ENCODE measurements at places on chromosomes 11 and 22.

GRCh38 chr11:69804769-69805508 is 14.3 kb downstream of the FGF3 start:
- H3K4me3 ChIP-seq, result no peak overlapping the region
- no peak overlapping the region for H3K27ac ChIP-seq
- H3K4me1 ChIP-seq, result no peaks in the 10 kb centered on the region
- no peaks in the 10 kb centered on the region for H3K36me3 ChIP-seq

DNA sequence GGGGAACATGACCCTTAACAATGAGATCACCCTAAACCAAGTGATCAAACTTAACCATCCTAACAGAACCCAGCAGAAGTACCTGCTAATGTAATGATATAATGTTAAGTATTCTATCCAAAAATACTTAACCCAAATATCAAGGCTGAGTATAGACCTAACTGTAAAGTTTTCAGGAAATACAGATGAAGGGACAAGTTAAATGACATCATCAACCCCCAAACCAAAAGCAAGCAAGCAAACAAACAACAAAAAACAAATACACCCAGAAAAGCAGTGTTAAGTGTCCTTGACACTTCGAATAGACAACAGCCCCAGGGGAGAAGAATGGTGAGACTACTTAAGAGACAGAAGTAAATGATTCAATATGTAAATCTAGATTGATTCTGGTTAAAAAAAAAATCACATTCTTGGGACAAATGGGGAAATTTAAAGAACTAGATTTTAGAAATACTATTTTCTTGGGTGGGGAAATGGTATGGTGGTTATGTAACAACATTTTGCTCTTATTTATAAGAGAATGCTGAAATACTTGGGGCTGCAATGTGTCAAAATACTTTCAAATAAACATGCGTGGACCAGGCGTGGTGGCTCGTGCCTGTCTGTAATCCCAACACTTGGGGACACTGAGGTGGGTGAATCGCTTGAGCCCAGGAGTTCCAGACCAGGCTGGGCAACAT is 2.5 kb downstream of the CSTF3 start:
- H3K4me1 ChIP-seq, result peaks cover 10% of the 10 kb centered on the region
- H3K4me3 ChIP-seq, result no peak overlapping the region
- H3K36me3 ChIP-seq, result no peaks in the 10 kb centered on the region
- DNase-seq, result no peak
- no peaks in the 10 kb centered on the region for H3K27me3 ChIP-seq
- H3K27ac ChIP-seq, result no peak overlapping the region

- peaks cover 10% of the 10 kb centered on the region for H3K36me3 ChIP-seq
- no peak overlapping the region for H3K4me3 ChIP-seq
- peaks cover 21% of the 10 kb centered on the region for H3K4me1 ChIP-seq
- H3K27me3 ChIP-seq, result no peaks in the 10 kb centered on the region
- no peak for DNase-seq
- H3K27ac ChIP-seq, result no peak overlapping the region
Measured at GRCh38 chr22:38308791-38309498, 8.3 kb downstream of the CSNK1E start.

GRCh38 chr11:67157691-67158090 is 38.6 kb downstream of the KDM2A start:
- H3K27ac ChIP-seq, result no peak overlapping the region
- H3K4me1 ChIP-seq, result no peaks in the 10 kb centered on the region
- peaks cover 5% of the 10 kb centered on the region for H3K36me3 ChIP-seq
- DNase-seq, result no peak
- no peak overlapping the region for H3K4me3 ChIP-seq
- no peaks in the 10 kb centered on the region for H3K27me3 ChIP-seq

GRCh38 chr11:95255251-95256145 is 24.5 kb upstream of the SESN3 start:
- peak overlapping the region; percentile 44 for H3K27ac ChIP-seq
- peaks cover 31% of the 10 kb centered on the region for H3K4me1 ChIP-seq
- H3K36me3 ChIP-seq, result no peaks in the 10 kb centered on the region
- DNase-seq, result no peak

DNA sequence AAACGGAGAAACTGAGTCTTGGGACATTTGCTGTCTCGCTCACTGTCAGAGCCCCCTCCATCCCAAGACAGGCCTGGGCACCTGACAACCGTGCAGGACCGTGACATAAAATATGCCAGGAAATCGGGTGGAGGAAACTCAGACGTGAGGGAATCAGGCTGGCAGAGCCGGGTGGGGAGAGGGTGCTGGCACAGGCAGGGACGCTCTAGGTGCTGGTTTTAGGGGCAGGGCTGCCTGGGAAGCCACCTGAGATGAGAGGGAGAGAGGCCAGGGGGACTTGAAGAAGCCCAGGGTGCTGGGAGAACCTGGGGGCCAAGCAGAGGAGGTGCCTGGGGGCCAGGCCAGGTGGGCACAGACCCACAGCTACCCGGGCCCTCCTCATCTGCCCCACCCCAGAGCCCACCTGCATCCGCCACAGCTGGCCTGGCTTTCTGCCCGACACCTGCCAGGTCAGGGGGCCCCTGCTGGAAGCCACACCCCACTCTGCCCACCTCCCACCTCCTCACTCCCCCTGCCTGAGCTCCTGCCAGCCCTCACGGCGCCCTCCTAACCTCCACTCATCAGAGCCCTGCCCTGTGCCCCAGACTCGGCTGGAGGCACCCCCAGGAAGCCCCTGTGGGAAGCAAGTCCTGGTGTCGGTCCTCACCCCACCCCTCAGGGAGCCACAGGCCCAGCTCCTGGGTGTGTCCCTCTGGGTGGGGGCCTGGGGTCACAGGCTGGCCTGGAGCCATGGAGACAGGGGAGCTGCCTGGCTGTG is 27.3 kb upstream of the MUC5AC start:
- no peak for DNase-seq
- H3K4me3 ChIP-seq, result no peak overlapping the region
- no peaks in the 10 kb centered on the region for H3K36me3 ChIP-seq
- no peak overlapping the region for H3K27ac ChIP-seq
- H3K27me3 ChIP-seq, result no peaks in the 10 kb centered on the region

DNA sequence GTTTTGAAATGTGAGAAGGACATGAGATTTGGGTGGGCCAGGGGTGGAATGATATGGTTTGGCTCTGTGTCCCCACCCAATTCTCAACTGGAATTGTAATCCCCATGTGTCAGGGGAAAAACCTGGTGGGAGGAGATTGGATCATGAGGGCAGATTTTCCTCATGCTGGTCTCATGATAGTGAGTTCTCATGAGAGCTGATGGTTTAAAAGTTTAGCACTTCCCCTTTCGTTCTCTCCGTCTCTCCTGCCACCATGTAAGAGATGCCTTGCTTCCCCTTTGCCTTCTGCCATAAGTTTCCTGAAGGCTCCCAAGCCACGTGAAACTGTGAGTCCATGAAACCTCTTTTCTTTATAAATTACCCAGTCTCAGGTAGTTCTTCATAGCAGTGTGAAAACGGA is 113.5 kb downstream of the FCHSD2 start:
- peaks cover 4% of the 10 kb centered on the region for H3K4me1 ChIP-seq
- DNase-seq, result no peak
- no peak overlapping the region for H3K4me3 ChIP-seq
- H3K27ac ChIP-seq, result no peak overlapping the region
- no peaks in the 10 kb centered on the region for H3K36me3 ChIP-seq

DNA sequence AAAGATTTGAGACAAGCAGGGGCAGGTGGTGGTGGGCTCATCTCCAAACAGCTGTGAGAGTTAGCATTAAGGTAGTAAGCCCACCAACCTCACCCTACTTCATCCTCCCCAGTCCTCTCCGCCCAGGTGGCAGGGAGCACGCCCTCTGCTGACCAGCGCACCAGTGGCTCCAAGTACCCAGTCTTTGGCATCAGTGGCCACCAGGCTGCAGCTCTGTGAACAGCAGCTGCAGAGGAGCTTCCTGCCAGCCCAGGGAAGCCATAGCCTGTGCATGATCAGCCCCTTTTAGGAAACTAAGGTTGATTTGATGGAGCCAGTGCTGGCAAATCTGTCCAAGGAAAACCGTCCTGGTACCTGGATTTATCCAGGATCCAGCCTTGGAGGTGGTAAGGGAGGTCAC is 21.7 kb downstream of the CAVIN3 start:
- H3K27me3 ChIP-seq, result no peaks in the 10 kb centered on the region
- H3K36me3 ChIP-seq, result no peaks in the 10 kb centered on the region
- H3K4me1 ChIP-seq, result no peaks in the 10 kb centered on the region
- DNase-seq, result no peak

- no peaks in the 10 kb centered on the region for H3K27me3 ChIP-seq
- no peaks in the 10 kb centered on the region for H3K4me1 ChIP-seq
- H3K36me3 ChIP-seq, result no peaks in the 10 kb centered on the region
- peak; percentile 27 for DNase-seq
- no peak overlapping the region for H3K4me3 ChIP-seq
- H3K27ac ChIP-seq, result no peak overlapping the region
Measured at GRCh38 chr11:18650859-18651557, 16.9 kb upstream of the SPTY2D1 start.

DNA sequence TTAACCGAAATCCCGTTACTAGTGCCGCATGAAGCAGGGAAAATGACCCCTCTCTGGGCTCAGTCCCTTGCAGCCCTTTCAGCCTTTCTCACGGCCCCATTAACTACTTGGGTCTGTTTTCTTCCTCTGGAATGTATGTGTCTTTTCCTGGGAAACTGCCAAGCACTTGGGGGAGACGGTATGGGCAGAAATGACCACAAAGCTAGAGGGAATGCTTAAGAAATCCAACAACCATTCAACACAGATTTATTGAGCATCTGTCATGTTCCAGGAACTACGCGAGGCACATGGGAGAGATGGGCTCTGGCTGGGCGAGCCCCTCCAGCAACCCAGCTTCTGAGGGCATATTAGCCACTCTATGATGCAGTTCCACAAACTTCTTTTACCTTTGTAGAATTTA is 462.6 kb downstream of the BUD13 start:
- no peak for DNase-seq
- H3K36me3 ChIP-seq, result no peaks in the 10 kb centered on the region
- H3K27ac ChIP-seq, result no peak overlapping the region
- H3K27me3 ChIP-seq, result no peaks in the 10 kb centered on the region

DNA sequence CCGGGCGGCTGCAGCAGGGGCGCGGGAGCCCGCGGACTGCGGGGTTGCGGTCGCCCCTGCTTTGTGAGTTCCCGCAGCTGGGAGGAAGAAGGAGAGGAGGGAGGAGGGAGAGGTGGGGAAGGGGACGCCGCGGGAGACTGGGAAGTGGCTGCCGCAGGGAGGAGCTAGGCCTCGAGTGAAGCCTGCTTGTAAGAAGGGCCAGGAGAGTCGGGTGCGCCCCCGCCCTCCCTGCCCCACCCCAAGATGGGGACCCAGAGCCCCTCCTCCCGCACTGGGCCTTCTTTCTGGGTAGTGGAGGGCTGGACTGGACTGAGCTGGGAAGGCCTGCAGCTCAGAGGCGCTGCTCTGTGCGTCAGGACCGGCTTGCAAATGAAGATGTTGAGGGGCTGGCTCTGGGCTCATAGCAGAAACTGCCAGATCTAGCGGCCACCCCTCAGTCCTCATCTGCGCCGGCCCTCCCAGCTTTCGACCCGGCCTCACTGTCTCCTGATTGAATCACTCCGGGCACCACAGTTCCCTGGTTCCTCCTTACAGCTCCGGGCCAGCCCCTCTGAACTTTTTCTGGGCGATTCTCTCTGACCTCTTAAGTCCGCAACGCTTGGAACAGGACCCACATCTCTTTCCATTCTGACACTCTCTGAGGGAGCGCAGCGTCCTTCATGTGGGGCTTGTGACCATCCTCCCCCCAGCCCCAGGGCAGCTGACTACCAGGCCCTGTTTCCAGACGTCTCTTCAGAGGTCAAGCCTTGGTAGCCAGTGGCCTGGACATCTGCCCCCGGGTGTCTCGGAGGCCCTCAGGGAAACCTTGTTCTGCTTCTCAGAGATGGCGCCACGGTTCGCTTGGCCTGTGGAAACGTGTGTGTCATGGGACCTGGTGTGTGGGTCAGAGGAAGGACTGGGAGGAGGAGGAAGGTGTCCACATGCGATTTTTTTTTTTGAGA is 21.9 kb downstream of the SERPINH1 start:
- peaks cover 14% of the 10 kb centered on the region for H3K4me1 ChIP-seq
- H3K27ac ChIP-seq, result peak overlapping the region; percentile 18
- peak overlapping the region; percentile 63 for H3K4me3 ChIP-seq
- H3K36me3 ChIP-seq, result no peaks in the 10 kb centered on the region

DNA sequence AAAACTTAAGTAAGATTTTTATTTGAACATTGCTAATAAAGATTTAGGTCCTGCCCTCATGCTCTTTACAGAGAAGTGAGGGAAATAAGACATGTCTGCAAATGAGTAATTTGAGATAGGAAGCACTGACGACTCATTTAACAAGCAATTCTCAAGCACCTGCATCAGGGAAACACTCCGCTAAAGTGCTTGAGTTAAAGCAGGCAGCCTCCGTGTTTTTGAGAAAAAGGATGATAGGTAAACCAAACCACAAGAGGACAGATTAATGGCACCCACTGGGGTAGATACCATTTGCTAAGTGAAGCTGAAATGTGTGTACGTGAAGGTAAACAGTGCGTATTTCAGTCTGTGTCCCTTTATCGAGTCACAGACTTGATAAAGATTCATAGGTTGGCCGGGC is 184.6 kb upstream of the CARD18 start:
- DNase-seq, result no peak
- H3K4me3 ChIP-seq, result no peak overlapping the region
- no peak overlapping the region for H3K27ac ChIP-seq
- H3K27me3 ChIP-seq, result no peaks in the 10 kb centered on the region

DNA sequence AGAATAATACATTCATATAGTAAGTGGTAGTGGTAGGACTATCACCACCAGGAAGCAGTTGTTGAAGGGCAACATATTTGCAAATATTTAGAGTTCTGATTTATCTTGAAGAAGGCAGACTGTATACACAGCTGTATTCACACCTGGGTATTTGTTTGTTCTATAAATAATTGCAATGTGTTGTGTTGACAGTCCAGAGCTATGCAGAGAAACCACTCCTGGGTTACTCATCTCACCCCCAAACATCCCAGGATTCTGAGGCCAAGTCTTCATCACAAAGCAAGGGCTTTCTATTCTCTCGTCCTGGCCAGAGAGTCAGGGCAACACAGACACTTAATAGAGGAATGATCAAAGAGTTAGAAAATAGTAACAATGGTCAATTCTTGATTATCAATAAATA is 102.1 kb upstream of the FAT3 start:
- no peaks in the 10 kb centered on the region for H3K27me3 ChIP-seq
- no peak overlapping the region for H3K27ac ChIP-seq
- no peak for DNase-seq
- H3K36me3 ChIP-seq, result no peaks in the 10 kb centered on the region
- no peaks in the 10 kb centered on the region for H3K4me1 ChIP-seq

GRCh38 chr22:20867179-20868024 is 8.6 kb downstream of the SNAP29 start:
- no peaks in the 10 kb centered on the region for H3K27me3 ChIP-seq
- no peaks in the 10 kb centered on the region for H3K4me1 ChIP-seq
- H3K4me3 ChIP-seq, result no peak overlapping the region
- no peak for DNase-seq
- no peak overlapping the region for H3K27ac ChIP-seq

DNA sequence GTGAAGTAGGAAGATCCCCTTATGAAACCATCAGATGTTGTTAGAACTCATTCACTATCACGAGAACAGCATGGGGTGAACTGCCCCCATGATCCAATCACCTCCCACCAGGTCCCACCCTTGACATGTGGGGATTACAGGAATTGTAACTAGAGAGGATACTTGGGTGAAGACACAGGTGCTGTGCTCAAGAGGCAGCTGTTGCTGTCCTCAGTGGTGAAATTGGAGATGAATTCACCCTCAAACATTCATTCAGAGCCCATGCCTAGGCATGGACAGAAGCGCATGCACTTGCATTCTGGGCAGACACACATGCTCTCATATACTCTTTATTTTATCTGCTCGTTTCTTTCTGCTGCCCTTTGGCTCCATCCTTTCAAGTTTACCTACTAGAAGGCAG is 385.0 kb downstream of the INSC start:
- H3K27me3 ChIP-seq, result no peaks in the 10 kb centered on the region
- H3K36me3 ChIP-seq, result no peaks in the 10 kb centered on the region
- H3K27ac ChIP-seq, result no peak overlapping the region
- no peak for DNase-seq
- H3K4me3 ChIP-seq, result no peak overlapping the region

Measured in effector memory CD4-positive, alpha-beta T cell (primary cell).